Activated naive CD4-positive, alpha-beta T cell (primary cell): ENCODE measurements at places on chromosomes 2 and 18.
A peak's percentile ranks its signal among the peaks of the same experiment; 100 is the strongest.

- no peak for DNase-seq
Measured at GRCh38 chr18:78993014-78993926, 13.7 kb downstream of the SALL3 start.

GRCh38 chr2:234137400-234138014 is 87.0 kb downstream of the SPP2 start:
- DNase-seq = no peak

- no peak for DNase-seq
Measured at GRCh38 chr2:207108440-207108839, 57.3 kb downstream of the KLF7 start.

- DNase-seq = no peak
Measured at GRCh38 chr2:158115202-158115767, 13.6 kb downstream of the UPP2 start.

DNA sequence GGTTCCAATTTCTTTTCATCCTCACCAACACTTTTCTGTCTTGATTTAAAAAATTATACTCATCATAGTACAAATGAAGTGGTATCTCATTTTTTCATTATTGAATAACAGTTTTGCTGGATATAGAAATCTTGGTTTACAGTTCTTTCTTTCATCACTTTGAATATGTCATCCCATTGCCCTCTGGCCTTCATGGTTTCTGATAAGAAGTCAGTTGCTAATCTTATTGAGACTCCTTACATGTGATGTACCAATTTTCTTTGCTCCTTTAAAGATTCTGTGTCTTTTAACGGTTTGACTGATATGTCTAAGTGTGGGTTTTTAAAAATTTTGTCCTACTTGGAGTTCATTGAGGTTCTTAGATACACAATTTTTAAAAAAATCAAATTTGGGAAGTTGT is 35.0 kb downstream of the SLC3A1 start:
- no peak for DNase-seq

GRCh38 chr18:2050702-2051201 is 520.6 kb downstream of the METTL4 start:
- DNase-seq = no peak

- DNase-seq = no peak
Measured at GRCh38 chr2:43102366-43103092, 123.9 kb downstream of the ZFP36L2 start.

DNA sequence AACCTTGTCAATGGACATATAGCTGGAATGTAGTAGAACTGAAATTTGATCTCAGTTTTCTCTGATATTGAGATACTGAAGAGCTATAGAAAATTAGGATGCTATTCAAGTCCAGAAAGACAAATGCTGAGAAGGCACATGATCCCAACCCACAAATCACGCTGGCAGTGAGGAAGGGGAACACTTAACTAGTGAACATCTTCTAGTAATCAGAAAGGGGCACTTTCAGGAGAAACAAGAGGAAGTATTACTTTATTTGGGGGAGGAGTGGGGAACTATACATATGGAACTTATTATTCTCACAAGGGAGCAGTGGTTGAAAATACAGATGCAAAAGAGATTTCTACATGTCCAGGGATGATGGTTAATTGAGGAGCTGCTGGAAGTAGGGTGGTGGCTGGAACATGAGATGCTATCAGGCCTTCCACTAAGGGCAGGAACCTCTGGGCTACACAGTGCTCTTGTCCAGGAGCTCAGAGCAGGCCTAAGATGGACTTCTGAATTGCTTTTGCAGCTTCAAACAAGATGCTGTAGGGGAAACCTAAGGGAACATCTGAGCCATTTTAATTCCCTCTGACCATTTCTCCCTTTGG is 79.3 kb downstream of the TGFA start:
- DNase-seq = no peak

DNA sequence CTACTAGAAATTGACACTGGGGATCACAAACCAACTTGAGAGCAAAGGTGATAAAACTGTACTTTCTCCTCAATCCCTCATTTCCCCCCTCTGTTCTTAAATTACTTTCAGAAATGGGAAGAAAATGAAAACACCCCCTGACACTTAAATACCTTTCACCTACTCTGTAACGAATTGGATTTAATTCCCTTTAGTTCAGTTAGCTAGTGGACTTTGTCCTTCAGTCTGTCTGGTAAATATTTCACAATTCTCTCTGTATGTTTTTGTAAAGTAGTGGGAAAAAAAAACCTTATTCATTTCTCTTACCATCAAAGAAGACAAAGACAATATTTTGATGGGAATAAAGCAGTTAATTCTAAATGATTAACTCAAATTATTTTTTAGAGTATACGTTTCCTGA is 85.7 kb downstream of the CDH2 start:
- no peak for DNase-seq

GRCh38 chr2:44652701-44653100 is 288.8 kb upstream of the SIX3 start:
- no peak for DNase-seq

DNA sequence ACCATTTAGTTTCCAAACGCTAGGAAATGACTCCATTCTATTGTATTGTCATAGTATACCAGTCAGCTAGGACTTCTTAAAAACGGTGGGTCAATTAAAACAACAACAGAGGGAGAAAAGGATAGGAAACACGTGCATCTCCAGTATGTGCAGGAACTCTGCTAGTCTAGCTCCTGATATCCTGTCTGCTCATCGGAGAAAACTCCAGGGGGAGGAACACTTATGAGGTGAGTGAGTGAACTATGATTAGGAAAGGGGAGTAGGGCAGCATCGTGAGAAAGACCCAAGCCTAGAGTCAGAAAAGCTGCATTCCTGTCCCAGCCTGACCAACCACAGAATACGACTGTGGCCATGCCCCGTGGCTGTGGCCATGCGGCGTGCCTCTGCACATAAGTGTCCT is 34.2 kb downstream of the DTNB start:
- DNase-seq = no peak

GRCh38 chr2:241228081-241228859 is 39.8 kb downstream of the ANO7 start:
- no peak for DNase-seq

DNA sequence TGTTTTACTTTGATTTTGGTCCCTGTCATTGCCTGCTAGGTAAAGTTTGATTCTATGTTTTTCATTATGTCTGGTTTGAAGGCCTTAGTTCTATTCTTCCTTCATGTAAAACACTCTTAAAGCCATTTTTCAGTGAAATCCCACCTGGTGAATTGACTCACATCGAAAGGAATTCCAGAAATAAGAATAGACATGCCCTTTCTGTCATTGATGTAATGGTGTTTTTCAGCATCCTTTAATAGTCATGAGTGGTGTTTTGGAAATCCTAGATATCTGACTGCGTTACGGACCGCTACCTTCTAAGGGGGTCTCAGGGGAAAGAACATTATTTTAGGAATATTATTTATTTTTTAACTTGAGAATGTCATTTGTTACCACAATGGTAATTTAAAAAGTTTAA is 104.5 kb upstream of the ZEB2 start:
- no peak for DNase-seq

GRCh38 chr18:37671119-37671518 is 105.5 kb upstream of the CELF4 start:
- no peak for DNase-seq

GRCh38 chr2:30775833-30776232 is 31.4 kb downstream of the CAPN13 start:
- DNase-seq = no peak

DNA sequence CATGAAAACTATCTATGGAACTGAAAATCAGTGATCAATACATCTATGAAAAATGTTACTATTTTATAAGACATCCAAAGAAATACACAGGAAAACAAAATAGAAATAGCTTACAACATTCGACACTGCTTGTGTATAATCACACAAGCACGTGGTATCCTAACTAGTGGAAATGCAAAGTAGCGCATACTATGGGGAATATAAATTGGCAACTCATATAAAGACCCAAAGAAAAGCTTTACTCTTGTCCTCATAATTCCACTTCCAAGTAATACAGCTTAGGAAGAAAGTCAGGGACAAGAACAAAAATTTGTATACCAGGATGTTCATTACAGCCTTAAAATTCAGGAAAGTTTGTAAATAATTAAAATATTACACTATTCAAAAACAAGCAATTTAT is 384.6 kb downstream of the NRXN1 start:
- DNase-seq = no peak

DNA sequence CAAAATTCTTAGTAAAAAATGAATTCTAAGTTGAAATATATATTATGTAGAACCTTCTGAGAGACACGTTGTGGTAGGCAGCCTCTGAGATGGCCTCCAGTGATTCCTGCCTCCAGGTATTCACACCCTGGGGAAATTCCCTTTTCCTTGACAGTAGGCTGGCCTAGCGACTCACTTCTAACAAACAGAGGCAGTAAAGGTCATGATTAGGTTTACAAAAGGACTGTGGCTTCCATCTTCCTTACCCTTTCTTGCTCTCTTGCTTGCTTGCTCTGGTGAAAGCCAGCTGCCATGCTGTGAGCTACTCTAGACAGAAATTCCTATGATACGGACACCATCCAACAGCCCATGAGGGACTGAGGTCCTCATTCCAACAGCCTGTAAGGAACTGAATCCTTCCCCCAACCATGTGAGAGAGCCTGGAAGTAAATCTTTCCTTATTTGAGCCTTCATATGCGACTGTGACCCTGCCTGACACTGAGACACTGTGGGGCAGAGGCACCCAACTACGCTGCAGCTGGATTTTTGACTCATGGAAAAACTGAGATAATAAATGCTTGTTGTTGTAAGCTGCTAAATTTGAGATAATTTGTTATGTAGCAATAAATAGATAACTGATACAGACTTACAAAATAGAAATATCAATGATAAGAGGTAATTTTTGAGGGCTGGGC is 32.7 kb upstream of the SERTAD2 start:
- DNase-seq = no peak

DNA sequence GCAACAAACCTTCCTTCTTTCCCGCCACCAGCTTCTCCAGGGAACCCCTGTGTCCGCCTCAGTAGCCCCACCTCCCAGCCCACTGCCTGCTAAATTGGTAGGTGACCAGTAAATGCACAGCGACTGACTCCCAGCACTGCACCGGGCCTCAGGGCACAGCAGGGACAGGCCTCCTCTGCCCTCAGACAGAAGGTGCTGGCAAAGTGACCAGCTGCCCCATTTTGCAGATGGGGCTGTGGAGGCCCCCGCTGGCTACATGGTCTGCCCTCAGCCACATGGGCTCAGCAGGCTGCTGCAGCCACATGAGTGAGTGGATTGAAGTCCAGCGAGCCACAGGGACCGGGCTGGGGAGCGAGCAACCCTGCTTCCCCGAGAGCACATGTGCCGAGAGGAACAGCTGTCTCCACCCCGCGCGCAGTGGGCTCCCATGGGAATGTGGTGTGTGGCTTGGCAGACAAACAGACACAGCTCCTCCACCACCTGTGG is 7.8 kb upstream of the NPPC start:
- no peak for DNase-seq

- peak; percentile 6 for DNase-seq
Measured at GRCh38 chr2:37635504-37636380, 35.7 kb downstream of the CDC42EP3 start.

GRCh38 chr2:221999717-222000116 is 299.1 kb downstream of the PAX3 start:
- DNase-seq = no peak

- DNase-seq = no peak
Measured at GRCh38 chr2:138432971-138433370, 68.6 kb upstream of the SPOPL start.

- DNase-seq = no peak
Measured at GRCh38 chr2:48578313-48578712, 39.3 kb upstream of the GTF2A1L start.

- DNase-seq = no peak
Measured at GRCh38 chr2:2708575-2709430, 377.7 kb upstream of the MYT1L start.

- no peak for DNase-seq
Measured at GRCh38 chr2:20447437-20448245, 767 bp downstream of the RHOB start.

DNA sequence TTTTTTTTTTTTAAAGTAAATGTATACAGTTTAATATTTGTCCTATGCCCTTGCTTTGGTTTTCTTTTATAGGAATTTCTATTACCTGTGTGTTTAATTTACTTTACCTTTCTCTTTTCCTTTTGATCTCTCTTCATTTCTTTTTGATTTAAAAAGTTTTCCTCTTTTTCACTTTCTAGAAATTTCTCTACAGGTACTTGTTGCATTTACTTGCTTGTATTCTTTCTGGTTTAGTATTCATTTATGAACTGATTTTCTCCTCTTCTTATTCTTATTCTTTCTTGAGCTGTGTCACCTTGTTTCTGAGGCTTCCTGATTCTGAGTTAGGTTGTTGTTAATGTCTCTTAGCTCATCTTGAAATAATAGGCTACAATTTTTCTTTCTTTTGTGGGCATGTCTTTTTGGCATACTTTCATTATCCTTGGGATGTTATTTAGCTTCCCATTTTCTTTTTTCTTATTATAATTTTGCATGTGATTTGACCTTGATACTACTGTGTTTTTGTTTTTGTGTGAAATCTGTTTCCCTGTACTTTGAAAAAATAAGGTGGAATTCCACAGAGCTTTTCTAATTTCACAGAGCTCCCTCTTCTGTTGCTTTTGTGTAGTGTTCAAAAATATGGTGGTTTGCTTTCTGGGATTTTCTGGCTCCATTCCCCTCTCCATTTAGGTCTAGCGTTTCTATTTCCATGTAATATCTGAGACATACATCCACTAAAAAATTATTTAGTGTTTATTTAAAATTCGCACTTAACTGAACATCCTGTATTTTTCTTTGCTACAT is 25.5 kb upstream of the ALMS1 start:
- no peak for DNase-seq

- DNase-seq = no peak
Measured at GRCh38 chr2:39484620-39485495, 47.8 kb upstream of the MAP4K3 start.

- no peak for DNase-seq
Measured at GRCh38 chr2:76759634-76760366, 762.4 kb downstream of the LRRTM4 start.

DNA sequence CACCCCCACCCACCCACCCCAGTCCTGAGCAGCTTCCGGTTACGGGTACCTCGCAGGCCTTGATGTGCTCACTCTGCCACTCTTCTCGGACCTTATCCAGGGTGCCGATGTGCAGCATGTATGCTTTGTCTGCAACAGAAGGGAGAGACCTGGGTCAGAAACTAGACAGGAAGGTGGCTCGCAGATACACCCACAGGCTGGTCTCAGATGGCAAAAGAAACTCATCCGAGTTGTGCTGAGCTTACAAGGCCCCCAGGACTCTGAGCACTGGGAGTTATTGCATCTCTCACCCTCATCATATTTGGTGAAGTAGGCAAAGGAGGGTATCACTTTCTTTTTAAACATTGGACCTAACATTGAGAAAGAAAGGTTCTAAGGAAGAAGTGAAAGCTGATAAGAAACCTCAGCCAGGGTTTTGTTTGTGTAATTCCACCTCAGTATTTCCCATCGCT is 30.6 kb upstream of the EPG5 start:
- no peak for DNase-seq

- no peak for DNase-seq
Measured at GRCh38 chr2:157722580-157723234, 94.0 kb upstream of the ACVR1C start.

- no peak for DNase-seq
Measured at GRCh38 chr2:203809991-203810510, 57.5 kb upstream of the CTLA4 start.
